ENCODE measurements at places on chromosomes 7 and 10. TPM values are rescaled to one million over a fixed set of nuclear protein-coding genes. Genes with fewer than 3 reads are reported as not detected.

GRCh38 chr10:5355594-5356301 lies 9.0 kb upstream of the UCN3 start:
- no peaks in the 10 kb centered on the region for H3K36me3 ChIP-seq
- H3K4me3 ChIP-seq: no peak overlapping the region
- H3K27ac ChIP-seq: no peak overlapping the region

GAD2 gene
- not detected for total RNA-seq

MACC1 gene
- total RNA-seq: 9.8 TPM

TAS2R16 gene
- total RNA-seq: not detected

CYP3A7 gene
- total RNA-seq: not detected

Measured in HCT116 (cell line).